ENCODE measurements at places on chromosomes 2 and 18. TPM values are rescaled to one million over a fixed set of nuclear protein-coding genes. Genes with fewer than 3 reads are reported as not detected.

PLEK gene
- 3.2 TPM for total RNA-seq

MALT1 gene
- 48.6 TPM for total RNA-seq

DNA sequence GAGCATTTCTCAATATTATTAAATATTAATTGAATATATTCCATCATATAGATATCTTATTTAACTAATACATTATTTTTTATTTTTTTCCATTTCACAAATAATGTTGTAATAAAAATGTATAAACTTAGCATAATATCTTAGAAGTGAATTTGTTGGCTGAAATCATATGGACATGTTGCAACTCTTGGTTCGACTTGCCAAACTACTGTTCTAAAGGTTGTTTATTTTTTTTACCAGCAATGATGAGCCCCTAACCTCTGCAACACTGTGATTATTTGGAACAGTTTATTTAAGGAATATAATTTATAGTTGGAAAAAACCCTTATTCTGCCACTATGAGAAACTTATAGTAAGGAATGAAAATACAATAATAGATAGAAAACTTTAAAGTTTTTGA lies 8.8 kb upstream of the NAB1 start:
- DNase-seq = no peak

DNA sequence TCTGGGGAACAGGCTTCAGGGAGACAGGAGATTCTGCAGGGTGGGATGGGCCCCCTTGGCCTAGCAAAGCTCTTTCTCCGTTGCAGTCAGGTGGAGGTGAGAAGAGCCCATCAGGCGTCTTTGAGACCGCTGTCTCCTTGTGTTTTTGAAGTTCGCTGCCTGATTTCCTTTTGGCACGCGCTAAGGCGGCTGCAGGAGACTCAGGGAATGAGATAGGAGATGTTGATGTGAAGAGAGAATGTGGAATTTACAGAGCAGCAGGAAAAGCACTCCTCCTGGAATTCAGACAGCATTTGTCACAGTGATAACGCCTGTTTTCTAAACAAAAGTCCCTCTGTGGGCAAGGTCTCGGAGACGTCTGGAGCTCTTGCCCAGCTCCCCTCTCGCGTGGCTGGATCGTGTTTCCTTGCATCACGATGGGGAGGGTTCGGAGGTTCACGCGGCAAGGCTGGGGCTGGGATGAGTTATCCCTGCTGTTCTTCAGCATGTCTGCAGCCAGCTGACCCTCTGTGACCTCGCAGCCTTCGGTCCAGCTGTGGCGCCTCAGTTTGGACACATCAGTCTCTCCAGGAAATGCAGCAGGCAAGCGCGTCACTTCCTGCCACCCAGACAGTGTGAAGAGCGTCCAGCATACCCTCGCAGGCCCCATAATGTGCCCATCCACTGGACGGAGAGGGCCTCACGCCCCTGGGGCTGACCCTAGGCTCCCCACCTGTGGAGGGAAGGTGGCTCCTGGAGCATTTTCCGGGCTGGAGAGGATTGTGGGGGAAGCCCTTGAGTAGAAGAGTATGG lies 30.2 kb downstream of the GLI2 start:
- DNase-seq = no peak

DNA sequence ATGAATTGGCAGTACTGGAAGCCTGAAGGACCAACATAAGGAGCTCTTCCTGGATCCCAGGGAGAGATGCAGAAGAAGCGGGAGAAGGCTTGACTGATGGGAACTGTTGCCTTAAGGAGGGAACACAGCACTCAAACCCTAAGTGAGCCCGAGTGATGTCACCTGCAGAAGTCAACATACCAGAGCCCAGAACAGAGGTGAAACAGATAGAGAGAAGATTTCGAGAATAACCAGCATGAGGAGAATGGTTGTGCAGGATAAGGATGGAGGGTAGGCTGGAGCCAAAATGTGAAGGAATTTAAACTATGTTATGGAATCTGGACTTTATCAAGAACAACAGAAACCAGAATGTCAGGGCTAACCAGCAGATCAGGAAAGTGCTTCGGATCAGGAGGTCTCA lies 463.1 kb upstream of the DDX18 start:
- no peak for DNase-seq

DNA sequence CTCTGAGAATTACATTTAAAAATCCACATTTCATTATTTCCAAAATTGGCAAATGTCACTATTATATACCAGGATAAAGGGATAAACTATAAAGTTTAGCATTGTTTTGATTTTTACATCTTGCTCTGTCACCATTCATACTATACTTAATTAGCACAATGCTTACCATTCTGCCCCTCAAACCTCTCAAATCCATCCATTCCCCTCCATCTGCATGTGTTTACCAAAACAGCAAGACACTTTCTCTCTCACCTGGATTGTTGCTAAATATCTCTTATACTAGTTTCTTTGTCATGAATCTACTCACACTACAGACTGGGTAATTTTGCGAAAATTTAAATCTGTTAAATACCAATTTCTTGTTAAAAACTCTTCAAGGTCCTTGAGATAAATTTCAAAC lies 496.1 kb downstream of the NR4A2 start:
- DNase-seq = no peak
